Cardiac ventricle fibroblast (primary cell): ENCODE measurements at places on chromosomes 1 and 21. TPM values are rescaled to one million over a fixed set of nuclear protein-coding genes. Genes with fewer than 3 reads are reported as not detected.

Gene ALPL
- 98.3 and 104 TPM in 2 replicates for total RNA-seq

Gene TMCO4
- total RNA-seq, result 12.0 and 16.8 TPM in 2 replicates

Gene PKP1
- total RNA-seq, result 0.15 and 0.19 TPM in 2 replicates

Gene OR2T11
- total RNA-seq, result not detected in 2 replicates

Gene KRTAP23-1
- not detected in 2 replicates for total RNA-seq
